ENCODE measurements at places on chromosomes 6 and 20.

DNA sequence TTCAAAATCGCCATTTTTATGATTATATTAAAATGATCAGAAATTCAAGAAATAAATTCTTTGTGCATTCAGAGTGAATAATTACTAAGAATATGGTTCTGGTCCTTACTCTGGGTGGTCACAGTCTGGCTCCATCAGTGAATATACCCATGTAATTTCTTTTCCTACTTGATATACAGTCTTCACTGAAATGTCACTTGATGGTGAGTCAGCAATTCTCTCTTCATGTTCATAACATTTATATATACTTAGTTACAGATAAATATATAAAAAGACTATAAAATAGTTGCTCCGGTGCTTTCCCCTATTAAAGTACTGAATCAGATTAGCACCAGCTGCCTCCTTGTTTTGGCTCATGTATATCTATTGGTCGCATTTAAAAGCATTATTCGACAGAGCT, 56.4 kb upstream of the MTRF1L start:
- no peak for DNase-seq

DNA sequence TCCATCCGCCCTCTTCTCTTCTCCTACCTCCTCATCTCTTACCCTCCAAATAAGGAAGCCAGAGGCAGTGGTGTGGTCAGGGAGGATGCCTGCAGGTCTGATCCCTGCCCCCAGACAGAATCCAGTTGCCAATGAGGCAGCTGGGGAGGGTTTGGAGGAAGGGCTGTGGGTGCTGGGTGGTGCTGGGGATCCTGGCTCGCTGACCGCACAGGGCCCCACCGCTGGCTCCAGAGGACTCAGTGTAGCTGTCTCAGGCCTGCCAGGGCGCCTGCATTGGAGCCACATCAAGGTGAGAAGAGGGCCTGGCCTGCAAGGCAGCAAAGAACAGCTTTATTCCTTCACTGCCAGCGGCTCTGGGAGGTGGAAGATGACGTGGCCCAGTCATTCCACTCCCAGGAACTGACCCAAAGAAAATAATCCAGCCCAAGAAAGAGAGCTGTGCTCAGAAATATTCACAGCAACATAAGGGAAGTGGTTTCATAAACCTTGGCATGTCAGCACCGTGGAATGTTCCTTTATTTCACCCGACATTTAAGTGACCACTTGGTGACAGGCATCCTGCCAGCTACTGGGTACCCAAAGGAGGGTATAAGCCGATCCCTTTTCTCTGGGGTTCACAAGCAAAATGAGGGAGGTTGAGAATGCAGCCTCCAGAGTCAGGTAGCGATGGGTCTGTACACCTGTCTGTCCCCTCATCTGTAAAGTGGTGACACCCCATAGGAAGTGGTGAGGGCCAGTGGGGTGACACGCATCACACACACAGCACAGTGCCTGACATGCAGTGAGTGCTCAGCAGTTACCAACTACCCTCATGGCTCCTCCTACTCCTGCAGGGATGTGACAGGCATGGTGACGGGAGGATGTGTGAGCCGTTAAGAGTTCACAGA, 125.1 kb downstream of the SNX5 start:
- DNase-seq, result no peak

DNA sequence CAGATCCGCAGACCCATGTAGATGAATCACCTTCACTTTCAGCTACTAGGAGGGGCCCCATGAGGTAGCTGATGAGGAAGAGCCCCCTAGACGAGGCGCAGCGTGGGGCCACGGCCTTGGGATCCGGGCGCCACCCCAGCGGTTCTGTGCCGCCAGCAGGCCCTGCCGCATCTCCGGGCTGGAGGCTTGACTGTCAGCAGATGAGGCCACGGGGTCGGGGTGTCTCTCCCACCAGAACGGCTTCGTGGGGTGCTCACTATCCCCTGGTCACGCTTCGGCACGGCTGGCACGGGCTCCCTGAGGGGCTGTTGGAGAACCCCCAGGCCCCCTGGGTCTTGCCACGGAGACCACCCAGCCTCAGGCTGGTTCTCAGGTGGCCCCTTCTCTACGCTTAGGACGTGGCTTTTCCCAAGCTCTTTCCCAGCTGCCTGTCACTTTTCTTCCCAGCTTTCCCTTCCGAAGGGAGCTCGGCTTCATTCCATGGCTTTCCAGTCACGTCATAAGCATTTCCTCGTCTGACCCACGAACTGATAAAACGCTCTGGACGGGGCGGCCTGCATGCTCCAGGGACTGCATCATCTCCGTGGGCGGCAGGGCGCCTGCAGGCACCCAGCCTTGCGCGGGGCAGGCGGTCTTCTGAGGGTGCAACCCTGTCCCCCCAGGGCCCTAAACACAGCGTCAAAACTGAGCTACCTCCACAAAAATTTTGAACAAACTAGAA, 85.9 kb downstream of the THBS2 start:
- no peak for DNase-seq

GRCh38 chr6:88760091-88760490, 203.3 kb downstream of the RNGTT start:
- no peak for DNase-seq

- no peak for DNase-seq
Measured at GRCh38 chr6:168229368-168229752, 90.2 kb downstream of the DACT2 start.

Data from DMS 273 treated with DMSO at 0.1 percent for 48 hours (cell line).